ENCODE measurements at places on chromosomes 6 and 20. TPM values are rescaled to one million over a fixed set of nuclear protein-coding genes. Genes with fewer than 3 reads are reported as not detected.

GRCh38 chr6:10194816-10195672 lies 219.8 kb downstream of the TFAP2A start:
- DNase-seq = no peak

DNA sequence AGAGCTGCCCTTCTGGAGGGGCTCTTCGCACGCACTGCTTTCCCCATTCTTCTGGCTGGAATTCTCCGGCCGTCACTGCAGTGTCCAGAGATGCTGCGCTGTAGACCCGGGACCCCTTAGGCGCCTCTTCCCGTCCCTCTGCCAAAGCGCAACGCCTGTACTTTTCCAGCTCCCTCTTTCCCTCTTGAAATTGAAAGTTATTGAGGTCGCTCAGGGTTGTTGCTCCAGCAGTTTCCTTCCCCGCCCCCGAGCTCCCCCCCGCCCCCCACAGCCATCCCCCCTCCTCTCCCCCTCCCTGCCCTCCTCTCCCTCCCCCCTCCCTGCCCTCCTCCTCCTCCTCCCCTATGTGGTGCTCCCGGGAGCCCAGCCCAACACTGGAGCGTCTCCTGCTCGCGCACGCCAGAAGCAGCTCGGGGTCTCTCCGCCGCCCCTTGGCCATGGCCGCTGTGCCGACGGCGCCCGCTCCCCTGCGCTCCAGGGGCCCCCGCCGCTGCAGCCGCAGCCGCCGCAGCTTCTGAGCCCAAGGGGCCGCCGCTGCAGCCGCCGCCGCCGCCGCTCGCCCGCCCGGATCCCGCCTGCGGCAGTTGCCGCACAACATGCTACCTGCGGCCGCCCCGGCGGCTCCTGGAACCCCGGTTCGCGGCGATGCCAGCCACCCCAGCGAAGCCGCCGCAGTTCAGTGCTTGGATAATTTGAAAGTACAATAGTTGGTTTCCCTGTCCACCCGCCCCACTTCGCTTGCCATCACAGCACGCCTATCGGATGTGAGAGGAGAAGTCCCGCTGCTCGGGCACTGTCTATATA lies at the start of gene RSPO3:
TSS of gene RSPO3 (plus strand) at position 374 of the 804 bp plus-strand sequence. CDS start 522 bp downstream, outside the sequence.
- peak; percentile 26 for DNase-seq

- no peak for DNase-seq
Observed at GRCh38 chr6:91437315-91437729, 850.5 kb upstream of the MAP3K7 start.

- DNase-seq = peak; percentile 80
Observed at GRCh38 chr6:32244946-32245398, 21.1 kb upstream of the NOTCH4 start.

DNA sequence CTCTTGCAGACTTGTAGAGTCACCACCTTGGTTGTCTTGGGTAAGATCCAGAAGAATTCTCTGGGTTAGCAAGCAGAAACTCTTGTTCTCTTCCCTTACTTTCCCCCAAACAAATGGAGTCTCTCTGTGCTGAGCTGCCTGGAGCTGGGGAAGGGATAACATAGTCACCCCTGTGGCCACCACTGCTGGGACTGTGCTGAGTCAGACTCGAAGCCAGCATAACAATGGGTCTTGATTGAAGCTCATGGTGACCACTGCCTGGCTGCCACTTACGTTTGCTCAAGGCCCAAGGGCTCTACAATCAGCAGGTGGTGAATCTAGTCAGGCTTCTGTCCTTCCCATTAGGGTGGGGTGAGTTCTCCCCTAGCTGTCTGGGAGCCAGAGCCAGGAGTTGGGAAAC lies 15.4 kb upstream of the ERVFRD-1 start:
- no peak for DNase-seq

- no peak for DNase-seq
Observed at GRCh38 chr6:134217105-134217797, 100.7 kb downstream of the SGK1 start.

GRCh38 chr20:25282034-25282781 lies 34.3 kb downstream of the PYGB start:
- DNase-seq = no peak

DNA sequence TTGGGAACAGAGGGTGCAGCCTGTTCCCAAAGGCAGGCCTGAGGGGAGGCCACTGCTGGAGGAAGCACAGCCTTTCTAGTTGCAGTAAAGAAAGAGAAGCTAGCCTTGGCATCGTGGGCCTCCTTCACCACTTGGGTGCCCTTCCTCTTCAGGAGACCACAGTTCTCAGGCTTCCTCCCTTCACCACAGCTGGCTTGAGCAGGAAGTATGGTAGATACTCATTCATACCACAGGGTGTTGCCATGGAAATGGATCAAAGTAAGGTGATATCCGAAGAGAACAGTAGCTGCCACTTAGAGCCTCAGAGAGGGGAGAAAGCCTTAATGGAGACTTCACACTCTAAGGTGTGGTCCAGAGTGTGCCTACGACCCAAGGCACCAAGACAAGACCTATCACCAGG lies 120.4 kb upstream of the RIPOR2 start:
- no peak for DNase-seq

- DNase-seq = no peak
Observed at GRCh38 chr20:53716395-53716794, 122.8 kb upstream of the ZNF217 start.

DNA sequence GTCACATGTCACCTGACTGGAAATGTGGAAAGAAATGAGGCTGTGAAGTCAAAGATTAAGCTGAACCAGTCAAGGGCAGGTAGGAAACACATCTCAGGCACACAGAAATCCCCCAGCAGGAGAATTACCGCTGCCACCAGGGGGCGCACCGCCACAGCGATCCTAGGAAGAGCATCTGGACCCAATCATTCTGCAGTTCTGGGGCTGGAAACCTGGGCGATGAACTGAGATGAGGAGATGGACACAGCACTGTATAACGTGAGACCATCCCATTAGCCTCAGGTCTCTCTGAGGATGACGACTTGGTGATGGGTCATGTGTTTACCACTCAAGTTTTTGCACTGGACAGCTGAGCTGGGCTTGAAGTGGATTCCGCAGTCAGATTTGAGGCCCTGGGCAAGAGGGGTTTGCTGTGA lies 6.5 kb upstream of the SLC24A3 start:
- peak; percentile 60 for DNase-seq

- no peak for DNase-seq
Observed at GRCh38 chr6:132187816-132188215, 213.5 kb downstream of the MOXD1 start.

- DNase-seq = no peak
Observed at GRCh38 chr6:22925304-22925835, 356.0 kb downstream of the HDGFL1 start.

GRCh38 chr6:125481056-125481455 lies 179.3 kb upstream of the HDDC2 start:
- DNase-seq = no peak

DNA sequence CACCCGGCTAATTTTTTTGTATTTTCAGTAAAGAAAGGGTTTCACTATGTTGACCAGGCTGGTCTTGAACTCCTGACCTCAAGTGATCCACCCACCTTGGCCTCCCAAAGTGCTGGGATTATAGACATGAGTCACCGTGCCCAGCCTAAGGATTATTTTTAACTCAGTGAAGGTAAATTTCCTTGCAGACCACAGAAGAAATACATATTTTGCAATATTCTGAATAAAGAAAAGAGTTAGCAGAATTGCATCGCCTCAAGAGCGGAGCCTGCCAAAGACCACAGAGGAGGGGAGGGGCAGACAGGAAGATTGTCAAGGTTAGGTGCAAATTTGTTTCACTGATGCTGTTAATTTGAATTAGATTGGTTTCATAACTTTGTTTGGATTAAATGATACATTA lies 47.4 kb downstream of the SOD2 start:
- no peak for DNase-seq

- no peak for DNase-seq
Observed at GRCh38 chr6:87968435-87969278, 79.0 kb upstream of the SPACA1 start.

DNA sequence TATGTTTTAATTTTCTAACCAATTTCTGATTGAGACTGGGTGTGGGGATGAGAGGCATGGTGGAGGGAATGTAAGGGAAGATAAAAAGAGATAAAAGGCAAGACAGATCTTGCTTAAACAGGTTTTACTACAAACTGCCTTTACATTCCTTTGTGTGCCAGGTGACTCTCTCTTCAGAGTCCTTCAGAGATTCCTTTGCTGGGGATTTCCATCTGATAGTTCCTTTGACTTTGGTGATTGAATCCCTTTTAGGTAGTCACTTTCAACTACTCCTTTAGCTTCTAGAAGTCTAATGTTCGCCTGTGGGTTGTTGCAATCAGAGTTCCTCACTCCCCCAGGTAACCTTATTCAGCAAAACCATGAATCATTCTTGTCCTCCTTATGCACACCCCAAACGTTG lies 283.3 kb upstream of the MANEA start:
- DNase-seq = no peak

DNA sequence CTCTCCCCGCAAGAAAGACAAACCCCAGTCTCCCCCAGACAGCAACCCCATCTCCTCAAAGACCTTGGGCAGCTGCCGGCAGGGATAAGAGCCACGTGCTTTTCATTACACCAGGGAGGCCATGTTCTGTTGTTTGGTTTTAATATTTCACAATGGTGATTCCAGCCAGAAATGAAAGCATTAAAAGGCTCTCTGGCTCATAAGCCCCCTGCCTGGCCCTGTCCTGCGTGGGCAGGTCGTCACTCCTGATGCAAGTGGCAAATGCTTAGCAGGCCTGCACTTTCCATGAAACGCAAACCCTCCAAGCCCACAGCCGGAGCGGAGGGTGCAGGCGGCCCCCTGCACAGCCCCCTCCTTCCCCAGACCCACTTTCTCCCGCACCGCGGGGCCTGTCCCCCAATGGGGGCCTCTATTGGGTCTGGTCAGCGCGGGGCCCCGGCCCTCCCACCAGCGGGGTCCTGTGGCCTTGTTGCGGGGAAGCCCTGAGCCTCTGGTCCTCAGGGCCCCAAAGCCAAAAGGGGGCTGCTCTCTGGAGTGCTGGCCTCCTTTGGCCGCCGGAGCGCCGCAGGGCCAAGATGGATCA lies 77.2 kb downstream of the TMEM242 start:
- no peak for DNase-seq

GRCh38 chr20:32610472-32611218 lies 25.5 kb upstream of the NOL4L start:
- no peak for DNase-seq

DNA sequence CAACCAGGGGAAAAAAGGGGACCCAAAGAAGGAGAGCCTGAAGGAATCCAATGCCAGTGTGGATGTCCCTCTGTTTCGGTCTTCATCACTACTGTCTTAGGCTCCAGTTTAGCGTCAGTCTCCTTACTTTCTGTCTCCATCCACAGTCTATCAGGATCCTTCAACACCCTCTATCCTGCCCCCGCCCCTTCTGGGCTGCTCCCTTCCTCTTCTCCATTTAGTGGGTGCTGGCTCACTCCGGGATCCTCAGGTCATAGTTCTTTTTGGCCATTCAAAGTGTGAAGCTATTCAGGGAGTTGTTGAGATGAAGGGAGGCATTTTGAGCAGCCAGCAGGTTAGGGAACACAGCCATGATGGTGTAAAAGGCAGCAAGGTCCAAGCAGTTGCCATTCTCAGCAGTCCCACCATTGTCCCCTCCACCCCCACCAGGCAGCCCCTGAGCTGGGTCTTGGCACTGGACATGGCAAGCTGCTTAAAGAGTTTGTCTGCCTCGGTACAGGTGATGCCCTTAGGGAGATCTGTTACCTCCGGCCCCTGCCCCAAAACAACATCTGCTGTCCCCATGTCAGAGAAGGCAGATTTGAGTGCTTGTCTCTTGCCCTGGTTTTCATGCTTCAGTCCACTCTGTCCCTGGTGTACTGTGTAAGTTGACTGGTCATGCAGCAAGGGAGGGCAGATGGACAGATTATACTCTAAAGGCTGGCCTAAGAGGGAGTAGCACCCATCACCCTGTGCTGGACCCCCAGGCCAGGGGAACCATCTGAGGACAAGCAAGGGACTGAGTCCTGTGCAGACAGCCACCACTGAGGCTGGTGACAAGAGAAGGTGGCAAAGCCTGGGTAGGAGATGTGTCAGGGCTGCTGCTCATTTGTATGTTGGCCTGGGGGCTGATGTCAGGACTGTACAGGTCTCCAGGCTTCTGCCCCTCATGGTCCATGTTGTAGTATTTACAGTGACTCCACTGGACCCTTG lies 842.0 kb downstream of the HACE1 start:
- DNase-seq = no peak

DNA sequence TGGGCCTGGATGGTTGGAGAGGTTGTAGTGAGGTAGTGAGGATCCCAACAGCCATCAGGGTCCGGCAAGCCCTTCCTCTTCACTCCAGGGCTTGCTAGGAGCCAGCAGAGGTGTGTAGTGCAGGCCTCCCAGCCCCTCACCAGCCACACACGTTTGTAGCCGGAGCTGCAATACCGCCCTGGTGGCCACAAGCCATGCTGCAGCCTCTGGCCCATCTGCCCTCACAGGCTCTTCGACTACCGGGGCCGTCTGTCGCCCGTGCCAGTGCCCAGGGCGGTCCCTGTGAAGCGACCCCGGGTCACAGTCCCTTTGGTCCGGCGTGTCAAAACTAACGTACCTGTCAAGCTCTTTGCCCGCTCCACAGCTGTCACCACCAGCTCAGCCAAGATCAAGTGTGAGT lies 36.4 kb downstream of the EIF2S2 start:
- DNase-seq = no peak

GRCh38 chr6:91387290-91388059 lies 800.6 kb upstream of the MAP3K7 start:
- DNase-seq = no peak

DNA sequence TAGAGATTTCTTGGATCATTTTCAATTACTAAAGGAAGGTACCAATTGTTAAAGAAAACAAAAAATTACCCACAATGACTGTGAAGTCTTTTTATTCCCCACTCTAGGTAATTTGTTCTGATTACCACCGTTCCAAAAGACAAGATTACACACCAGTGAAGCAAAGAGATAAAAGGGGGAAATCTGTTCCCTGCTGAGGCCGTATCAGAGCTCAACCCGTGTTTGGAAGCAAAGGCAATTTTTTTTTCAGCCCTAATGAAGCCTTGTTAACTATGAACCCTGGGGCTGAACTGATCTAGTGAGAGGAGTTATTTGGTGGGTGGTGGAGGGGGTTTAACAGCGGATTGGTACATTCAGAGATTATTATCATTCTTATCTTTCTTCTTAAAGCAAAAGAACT lies 128.5 kb downstream of the ALDH8A1 start:
- DNase-seq = no peak

- DNase-seq = no peak
Observed at GRCh38 chr6:69914015-69914485, 47.7 kb downstream of the COL19A1 start.

- DNase-seq = no peak
Observed at GRCh38 chr6:131377112-131377705, 195.8 kb upstream of the ARG1 start.

DNA sequence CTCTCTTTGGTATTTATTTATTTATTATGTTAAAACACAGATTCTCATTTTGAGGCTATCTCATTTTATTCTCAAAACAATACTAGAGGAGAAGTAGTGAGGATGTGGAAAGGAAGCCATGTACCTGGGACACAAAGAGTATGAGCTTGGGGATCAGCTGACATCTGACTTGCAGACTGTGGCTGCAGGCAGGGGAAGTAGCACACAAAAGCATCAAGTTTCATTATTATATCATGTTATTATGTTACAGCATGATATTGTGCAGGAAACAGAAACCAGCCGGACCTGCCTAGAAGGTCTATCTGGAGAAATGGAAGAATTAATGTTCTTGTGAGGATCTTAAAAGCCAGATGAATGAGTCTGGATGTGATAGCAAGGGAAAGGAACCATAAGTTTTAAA lies 248.2 kb downstream of the KHDC1L start:
- no peak for DNase-seq

Gene NHLRC1
- total RNA-seq = 1.3 TPM

Gene PPP1R14C
- not detected for total RNA-seq

Gene CCM2L
- not detected for total RNA-seq

Gene SF3B5
- total RNA-seq = 199 TPM

Gene PTCRA
- total RNA-seq = not detected

Gene TRERF1
- total RNA-seq = 3.0 TPM

Gene BACH2
- 1.3 TPM for total RNA-seq

Gene TRIM40
- total RNA-seq = not detected

Gene PRR18
- total RNA-seq = 0.76 TPM

Gene SUMO4
- 0.25 TPM for total RNA-seq

Gene PTCHD4
- total RNA-seq = 1.4 TPM

Data from SJSA1 (cell line).